ENCODE measurements at places on chromosomes 4 and X.

DNA sequence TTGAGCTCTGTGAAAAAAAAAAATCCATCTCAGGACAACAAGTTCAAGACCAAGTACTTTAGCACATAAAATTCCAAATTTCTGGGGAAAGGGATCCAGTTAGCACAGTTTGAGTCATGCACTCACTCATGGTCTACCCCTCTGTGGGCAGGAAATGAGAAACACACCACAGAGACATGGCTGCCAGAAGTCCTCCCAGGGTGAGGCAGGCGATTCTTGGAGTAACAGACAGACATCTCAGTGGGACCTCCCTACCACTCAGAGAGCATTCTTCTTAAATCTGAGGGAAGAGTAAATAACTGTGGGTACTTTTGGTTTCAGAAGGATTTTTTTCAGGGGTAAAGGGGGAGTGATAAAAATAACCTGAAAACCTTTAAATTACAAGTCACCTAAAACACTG lies 14.1 kb downstream of the CXCL1 start:
- no peak for DNase-seq

GRCh38 chr4:78779280-78779679 lies 3.1 kb downstream of the BMP2K start:
- DNase-seq, result no peak

- no peak for DNase-seq
These were observed 224.6 kb downstream of the IL15 start for GRCh38 chr4:141860974-141861373.

DNA sequence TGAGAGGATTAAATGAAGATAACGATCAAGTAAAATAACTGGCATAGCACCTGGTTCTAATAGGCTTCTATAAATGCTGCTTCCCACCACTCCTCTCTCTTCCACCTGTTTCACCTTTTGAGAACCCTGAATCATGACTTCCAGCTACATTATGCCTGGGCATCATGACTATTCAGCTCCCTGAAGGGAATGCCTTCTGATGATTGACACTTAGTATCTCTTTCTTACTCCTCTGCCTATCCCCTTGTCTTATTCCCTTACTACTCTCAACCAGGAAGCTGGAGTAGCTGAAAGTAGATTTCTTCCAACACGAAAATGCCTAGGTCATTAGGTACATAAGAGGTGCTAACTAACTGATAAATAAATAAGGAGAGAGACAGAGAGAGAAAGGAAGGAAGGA lies 24.7 kb upstream of the CXCL8 start:
- DNase-seq, result no peak

- DNase-seq, result no peak
These were observed 96.5 kb downstream of the TRAPPC11 start for GRCh38 chr4:183755596-183755995.

GRCh38 chr4:105670684-105671083 lies 37.8 kb downstream of the INTS12 start:
- DNase-seq, result no peak

DNA sequence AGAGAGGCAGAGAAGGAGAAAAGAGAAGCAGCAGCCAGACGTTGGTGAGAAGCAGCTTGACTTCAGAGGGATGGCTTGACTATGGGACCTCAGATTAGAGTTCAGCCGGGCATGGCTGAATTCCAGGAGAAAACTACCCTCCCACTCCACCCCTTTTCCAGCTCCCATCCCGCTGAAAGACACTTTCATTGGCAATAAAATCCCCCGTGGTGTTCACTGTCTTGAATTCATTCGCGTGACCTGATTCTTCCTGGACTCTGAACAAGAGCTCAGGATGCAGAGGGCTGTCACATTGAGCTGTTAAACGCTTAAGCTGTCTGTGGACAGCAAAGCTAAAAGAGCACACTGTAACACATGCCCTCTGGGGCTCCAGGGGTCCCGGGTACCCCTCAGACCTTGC lies 1575.3 kb upstream of the AGA start:
- no peak for DNase-seq

GRCh38 chrX:19670321-19670750 lies 155.0 kb upstream of the MAP3K15 start:
- no peak for DNase-seq

GRCh38 chr4:102247041-102247440 lies 98.2 kb downstream of the SLC39A8 start:
- DNase-seq, result no peak

- DNase-seq, result no peak
These were observed 109.3 kb upstream of the KLHL13 start for GRCh38 chrX:118225711-118226428.

DNA sequence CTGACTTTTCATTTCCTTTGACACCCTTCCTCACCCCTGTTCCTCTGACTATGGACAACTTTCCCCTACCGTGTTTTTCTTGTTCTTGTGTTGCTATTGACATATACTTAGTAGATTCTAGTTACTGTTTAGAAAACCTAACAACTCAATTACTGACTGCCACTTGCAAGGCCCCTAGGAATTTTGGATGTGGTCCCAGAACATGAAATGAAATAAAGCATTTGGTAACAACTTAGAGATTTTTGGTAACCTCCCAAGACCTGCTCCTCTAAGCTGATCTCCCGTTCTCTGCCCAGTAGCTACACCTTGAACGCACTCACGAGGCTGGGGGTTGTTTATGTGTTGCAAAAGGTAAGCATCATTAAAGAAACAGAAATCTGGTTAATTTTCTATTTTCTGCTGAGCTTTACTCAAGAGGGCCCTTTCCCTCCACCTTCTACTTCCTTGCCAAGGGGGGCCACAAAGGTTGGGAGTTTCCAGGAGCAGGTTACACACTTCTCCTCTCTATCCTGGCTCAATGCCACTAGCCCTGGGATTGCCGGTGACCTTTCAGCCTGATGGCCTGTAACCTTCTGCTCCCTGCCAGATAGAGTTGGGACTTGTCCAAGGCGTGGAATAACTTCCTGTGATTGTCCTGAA lies 20.5 kb downstream of the GAB3 start:
- DNase-seq, result no peak

DNA sequence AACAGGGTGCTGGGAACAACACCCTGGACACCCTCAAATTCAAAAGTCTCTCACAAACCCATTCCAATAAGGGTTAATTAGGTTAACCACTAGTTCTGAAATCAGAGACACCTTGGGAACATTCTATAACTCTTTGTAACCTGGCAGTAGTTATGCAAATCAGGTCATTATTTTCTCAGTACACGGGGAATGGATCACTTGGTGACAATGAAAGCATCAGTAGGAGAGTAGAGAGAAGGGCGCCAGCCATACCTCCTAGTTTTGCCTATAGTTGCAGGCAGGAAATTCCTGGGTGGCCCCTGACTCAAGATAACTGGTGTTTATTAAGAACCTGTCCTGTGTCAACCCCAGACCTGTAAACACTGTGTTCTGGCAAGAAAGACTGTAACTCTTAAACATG lies 2.5 kb downstream of the CCDC110 start:
- DNase-seq, result no peak

DNA sequence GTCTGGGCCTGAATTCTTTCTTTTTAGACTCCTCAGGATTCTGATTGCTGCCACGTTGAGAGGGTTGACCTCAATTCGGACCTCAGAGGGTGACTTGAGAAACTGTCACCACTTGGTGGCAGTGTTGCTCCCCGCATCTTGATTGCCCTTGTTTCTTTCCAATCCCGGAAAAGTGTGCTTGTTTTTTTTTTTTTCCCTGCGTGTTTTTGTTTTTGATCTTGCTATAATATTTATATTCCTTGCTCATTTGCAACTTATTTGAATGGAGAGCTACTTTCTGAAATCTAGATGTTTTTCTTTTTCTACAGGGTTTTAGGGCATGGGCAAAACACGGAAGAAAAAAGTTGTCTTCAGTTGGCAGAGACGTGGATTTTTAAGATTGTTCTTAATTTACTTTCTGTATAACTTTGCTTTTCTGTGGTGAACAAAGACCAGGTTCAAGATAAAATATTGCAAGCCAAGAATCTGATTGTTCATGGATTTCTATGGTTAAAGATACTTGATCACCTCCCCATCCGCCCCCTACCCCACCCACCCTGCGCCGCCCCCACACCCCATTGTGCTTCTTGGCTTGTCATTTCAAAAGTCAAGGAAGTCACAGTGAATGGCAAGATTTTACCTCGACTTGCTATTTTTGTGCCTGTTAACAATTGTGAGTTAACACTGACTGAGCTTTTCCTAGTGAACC lies 102.0 kb downstream of the PTTG2 start:
- no peak for DNase-seq

- DNase-seq, result no peak
These were observed 65.2 kb downstream of the GLRA2 start for GRCh38 chrX:14594521-14594920.

DNA sequence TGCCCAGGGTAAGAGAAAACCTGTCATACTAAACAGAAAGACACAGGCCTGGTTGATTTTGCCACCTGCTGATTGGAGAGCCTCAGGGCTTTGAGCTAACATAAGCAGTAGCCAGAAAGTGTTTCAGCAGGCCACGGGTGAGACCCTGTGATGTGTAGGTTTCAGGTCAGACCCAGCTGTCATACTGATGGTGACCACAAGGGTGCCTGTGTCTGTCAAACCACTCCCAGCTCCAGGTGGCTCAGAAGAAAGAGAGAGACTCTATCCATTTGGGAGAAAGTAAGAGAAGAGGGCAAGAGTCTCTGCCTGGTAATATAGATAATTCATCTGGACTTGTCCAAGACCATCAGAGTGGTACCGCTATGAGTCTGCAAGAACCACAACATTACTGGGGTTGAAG lies 72.8 kb upstream of the NLRP2B start:
- DNase-seq, result no peak

- no peak for DNase-seq
These were observed 85.4 kb upstream of the GBA3 start for GRCh38 chr4:22607382-22607781.

DNA sequence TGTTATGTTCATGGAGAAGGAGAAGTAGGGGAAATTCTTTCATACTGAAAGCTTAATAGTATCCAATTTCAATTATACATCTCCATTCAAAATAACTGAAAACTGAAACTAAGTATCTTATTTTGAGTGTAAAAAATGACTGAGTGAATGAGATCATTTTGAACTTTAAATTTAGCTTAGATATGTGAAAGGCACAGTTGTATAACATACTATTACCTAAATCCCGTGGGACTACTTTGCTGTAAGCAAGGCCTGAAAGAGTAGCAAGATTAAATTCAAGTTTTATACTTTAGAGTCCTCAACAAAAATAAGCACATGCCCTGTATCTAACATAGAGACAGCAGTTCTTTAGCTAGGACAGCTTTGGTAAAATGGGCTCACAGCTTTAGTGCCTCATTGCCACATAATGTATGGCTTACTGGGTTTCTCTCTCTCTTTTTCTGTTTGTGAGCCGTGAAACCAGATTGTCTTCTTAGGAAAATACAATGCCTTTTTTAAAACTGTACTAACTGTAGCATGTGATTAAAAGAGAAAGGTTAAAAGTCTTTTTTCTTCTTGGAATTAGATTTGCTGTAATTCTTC lies 43.2 kb downstream of the GSTCD start:
- DNase-seq, result no peak

DNA sequence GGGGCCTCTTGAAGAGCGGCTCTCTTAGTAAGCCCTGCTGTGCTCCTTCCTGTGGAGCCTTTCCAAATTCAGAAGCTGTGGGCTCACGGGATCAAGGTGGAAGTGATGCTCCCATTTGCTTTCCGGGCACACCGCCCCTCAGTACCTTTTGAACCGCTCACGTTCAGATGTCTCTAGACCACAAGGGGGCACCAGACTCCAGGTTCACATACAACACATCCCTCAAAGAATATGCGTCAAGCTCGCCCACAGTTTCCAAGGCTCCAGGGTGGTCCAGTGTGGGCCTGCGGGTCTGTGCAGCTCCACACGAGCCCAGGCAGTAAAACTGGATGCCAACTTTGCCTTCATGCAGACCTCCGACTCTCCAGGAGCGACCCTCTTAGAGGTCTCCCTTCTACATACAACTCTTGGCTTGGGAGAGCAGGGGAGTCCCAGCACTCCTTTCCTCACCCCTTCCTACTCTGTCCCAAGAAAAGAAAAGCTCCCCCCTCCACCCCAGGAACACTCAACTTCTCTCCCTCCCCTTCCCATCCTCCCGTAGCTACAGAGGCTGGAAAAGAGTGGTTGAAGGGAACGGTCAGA lies 11.0 kb downstream of the SUPT20HL1 start:
- no peak for DNase-seq

GRCh38 chrX:68994135-68994890 lies 165.5 kb downstream of the EFNB1 start:
- DNase-seq, result no peak

- DNase-seq, result no peak
These were observed 3.9 kb upstream of the TMPRSS11B start for GRCh38 chr4:68249434-68249833.

DNA sequence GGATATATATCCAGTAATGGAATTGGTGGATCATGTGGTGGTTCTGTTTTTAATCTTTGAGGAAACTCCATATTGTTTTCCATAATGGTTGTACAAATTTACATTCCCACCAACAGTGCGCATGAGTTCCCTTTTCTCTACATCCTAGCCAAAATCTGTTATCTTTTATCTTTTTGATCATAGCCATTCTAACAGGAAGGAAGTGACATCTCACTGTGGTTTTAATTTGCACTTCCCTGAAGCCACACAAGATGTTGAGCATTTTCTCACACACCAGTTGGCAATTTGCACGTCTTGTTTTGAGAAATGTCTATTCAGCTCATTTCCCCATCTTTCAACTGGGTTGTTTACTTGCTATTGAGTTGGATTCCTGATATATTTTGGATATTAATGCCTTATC lies 194.9 kb downstream of the CBLL2 start:
- DNase-seq, result no peak

GRCh38 chrX:1521459-1521956 lies 15.5 kb downstream of the P2RY8 start:
- DNase-seq, result no peak

GRCh38 chr4:120964596-120964995 lies 42.1 kb upstream of the PRDM5 start:
- DNase-seq, result no peak

DNA sequence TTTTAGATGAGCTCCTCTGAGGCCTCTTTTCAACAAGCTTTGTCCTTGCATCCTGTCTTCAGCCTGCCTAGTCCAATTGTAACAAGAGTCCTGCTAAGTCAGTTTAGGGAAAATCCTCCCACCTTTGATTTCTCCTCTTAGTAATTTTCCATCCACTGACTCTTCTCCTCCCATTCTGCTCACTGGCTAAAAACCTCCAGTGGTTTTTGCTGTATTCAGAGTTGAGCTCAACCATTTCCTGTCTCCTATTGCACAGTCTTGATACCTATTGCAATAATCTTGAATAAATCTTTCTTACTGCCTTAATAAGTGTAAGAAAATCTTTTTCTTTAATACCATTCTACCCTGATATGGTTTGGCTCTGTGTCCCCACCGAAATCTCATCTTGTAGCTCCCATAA lies 117.8 kb upstream of the ENPP6 start:
- no peak for DNase-seq

DNA sequence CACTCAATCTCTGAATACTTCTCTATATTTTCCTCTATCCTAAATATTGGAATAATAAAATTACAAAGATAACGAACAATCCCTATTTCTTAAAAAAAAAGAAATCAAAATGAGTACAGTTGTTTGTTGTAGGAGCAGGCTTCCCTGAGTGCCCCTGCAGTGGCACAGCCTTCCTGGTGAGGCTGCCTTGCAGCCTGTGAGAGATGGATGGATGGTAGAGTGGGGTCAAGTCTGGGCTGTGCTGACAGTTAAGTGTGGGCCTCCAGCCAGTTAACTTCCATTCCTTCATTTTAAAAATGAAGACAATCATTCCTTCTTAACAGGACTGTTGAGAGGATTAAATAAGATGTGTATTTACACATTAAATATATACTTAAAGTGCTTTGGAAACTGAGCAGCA lies 136.9 kb downstream of the MGST2 start:
- no peak for DNase-seq
